Stimulated activated CD4-positive, alpha-beta T cell treated with anti-CD3 and anti-CD28 coated beads, TNF-alpha, amount 100 ng/mL, for 4 hours (primary cell): ENCODE measurements at places on chromosomes 7 and 10.

DNA sequence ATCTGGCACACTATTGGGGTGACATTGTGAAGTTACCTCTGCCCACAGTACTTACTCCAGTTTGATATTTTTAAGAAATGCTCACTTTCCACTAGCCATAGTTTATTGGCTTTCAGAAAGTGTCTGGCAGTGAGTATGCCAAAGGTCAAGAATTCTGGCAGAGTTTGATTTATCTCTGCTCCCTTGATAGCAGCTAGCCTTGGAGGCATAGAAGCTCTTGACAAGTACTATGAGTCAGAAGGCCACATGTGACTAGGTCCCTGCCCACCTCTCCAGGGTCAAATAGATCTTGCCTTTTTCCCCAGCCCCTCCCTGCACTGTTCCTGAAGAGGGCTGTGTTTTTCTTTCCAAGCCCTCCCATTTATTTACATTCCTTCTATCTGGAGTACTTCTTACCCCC lies 202.2 kb downstream of the AUTS2 start:
- DNase-seq = no peak

GRCh38 chr10:95392681-95393164 lies 101.9 kb upstream of the PDLIM1 start:
- no peak for DNase-seq

DNA sequence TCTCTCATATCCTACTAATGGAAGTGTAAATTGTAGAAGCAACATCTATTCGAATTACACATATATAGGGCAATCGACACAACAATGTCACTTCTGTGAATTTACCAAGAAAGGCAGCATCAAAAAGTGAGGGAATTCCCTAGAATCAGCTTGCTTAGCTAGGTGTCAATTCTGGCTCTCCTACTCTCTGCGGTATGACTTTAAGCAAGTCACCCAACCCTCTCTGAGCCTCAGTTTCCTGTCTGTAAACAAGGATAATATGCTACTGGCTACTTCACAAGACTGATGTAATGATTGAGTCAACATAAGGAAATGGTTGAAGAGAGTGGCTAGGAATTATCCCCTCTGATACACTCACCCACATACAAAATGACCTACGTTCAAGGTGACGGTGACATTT lies 19.4 kb downstream of the CCDC6 start:
- DNase-seq = no peak

DNA sequence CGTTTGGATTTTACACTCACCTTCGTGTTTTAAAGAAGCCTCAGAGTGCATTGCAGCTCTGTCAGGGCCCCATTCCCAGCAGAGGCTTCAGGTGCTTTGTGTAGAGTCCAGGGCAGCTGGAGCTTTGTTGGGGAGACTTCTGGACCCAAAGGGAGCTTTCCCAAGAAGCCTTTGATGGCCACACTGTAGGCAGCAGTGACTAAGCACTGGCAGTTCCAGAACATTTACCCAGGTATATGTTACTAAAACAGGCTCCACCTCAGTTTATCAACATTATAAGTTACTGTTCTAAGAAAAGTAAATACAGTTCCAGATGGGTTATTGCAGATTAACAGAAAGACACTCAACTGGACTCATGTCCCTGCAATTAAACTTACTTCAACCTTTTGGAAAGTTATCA lies 66.8 kb downstream of the LANCL2 start:
- DNase-seq = no peak

- DNase-seq = no peak
These were observed 17.9 kb upstream of the SUV39H2 start for GRCh38 chr10:14860791-14861190.

- no peak for DNase-seq
These were observed 26.0 kb upstream of the ITGA8 start for GRCh38 chr10:15745751-15746150.

- DNase-seq = no peak
These were observed 9.6 kb downstream of the FAM53B start for GRCh38 chr10:124734311-124735166.

DNA sequence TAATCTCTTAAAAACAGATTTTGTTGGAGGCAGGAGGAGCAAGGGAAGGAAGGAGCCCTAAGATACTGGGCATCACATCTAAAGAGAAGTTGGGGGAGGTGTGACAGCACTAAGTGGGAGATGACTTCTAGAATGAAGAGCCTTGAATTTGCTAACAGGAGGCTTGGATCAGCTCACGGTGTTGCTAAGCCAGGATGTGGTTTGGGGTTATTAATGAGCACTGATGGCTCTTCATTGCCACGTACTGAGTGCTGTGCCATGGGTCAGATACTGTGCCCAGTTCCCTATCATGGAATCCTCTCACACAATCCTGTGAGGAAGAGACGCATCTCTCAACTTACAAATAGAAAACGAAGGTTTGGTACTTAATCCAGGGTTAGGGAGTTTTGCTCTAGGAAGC lies 78.5 kb downstream of the C7orf25 start:
- no peak for DNase-seq

- DNase-seq = no peak
These were observed 13.5 kb downstream of the IKZF1 start for GRCh38 chr7:50317697-50318669.

- DNase-seq = no peak
These were observed 90.2 kb downstream of the DLG5 start for GRCh38 chr10:77836299-77836820.

- no peak for DNase-seq
These were observed 173.6 kb upstream of the CACNA2D1 start for GRCh38 chr7:82617156-82617555.

DNA sequence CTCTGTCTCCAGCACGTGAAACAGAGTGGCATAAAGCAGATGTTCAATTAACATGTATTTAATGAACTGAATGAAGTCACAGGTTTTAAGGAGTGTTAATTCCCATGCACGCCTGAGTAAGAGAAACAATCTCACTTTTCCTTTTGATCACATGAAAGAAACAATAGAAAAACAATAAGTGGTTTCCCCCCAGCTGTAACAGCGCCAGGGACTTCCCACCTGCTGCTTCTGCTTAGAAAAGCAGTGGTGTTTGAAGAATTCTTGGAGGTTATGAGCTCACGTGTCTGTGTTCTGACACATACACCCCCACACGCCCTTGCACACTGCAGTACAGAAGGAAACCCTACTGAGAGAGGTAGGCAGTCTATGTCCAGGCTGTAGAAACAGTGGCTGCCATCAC lies 51.3 kb upstream of the FRMD4A start:
- DNase-seq = peak; percentile 32

- no peak for DNase-seq
These were observed 162.0 kb upstream of the MAGI2 start for GRCh38 chr7:79615466-79615865.

GRCh38 chr10:132341781-132342180 lies 9.8 kb downstream of the LRRC27 start:
- no peak for DNase-seq

GRCh38 chr7:76057813-76058145 lies 9.9 kb downstream of the MDH2 start:
- DNase-seq = no peak

GRCh38 chr7:107480932-107481331 lies 11.1 kb downstream of the GPR22 start:
- DNase-seq = no peak

- no peak for DNase-seq
These were observed 402.6 kb downstream of the AUTS2 start for GRCh38 chr7:70000737-70001348.

- no peak for DNase-seq
These were observed 144.9 kb upstream of the HDAC9 start for GRCh38 chr7:18350678-18351077.

DNA sequence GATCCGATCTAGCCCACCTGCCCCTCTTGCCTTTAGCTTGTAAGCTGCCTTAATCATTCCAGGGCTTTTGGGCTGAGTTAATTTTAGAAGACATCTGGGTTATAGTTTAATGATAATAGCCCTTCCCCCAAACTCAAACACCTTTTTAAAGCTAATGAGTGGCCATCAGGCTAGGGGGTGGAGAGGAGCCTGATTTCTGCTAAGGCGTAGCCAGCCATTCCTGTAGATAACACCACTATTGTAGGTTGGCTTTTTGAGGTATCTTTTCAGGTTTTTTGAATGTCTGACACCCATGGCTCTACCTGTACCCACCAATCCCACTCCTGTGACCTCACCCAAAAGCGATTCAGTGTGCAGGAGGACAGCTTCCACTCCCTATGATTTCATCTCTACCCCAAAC lies 7.6 kb upstream of the SYPL1 start:
- DNase-seq = no peak

GRCh38 chr7:75033064-75033463 lies 40.5 kb downstream of the RCC1L start:
- no peak for DNase-seq

DNA sequence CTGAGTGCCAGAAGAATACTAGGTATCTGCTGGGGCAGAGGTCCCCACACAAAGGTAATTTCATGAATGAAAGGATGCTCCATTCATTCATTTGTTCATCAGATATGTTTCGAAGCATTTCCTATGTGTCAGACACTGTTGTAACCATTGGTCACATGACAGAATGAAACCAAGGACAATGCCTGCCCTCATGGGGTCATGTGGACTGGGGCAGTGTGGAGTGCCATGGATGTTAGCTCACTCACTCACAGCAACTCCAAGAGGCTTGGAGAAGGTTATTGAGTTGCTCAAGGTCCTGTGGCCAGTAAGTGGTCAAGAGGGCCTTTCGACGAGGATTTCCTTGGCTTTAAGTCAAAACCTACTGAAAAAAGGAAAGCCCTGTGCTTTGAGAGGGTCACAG lies 223.5 kb downstream of the ARHGAP12 start:
- DNase-seq = no peak

DNA sequence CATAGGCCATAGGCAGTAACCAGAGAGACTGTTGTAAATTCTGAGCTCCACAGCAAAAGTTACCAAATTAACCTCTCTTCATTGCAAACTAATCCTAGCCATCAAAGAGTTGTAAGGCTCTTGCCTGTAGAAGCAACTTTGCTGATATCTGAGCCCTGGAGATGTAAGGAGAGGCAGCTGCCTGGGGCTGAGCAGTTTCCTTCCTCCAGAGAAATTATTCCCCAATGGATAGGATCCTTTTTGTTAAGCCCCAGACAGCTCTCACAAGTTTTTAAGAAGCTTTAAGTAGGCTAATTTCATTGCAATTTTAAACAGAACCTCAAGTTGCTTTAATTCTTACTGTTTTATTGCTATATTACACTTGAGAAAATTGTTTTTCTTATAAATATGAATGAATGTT lies 211.1 kb downstream of the GALNT17 start:
- DNase-seq = no peak

DNA sequence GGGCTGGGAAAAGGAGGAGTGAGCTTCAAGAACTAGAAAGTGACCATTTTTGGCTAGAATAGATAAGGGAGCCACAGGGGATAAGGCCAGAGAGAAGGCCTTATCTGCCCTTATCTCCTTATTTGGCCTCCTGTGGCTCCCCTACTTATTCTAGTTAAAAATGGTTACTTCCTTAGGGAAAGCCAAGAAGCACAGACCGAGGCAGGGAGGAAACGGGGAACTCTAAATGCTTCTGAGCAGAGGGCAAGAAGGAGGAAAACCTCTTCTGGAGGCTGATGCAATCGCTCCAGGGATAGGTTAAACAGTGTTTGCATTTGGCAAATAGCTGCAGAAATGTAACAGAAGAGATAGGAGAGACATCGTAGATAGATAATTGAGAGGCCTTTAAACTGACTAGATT lies 18.6 kb downstream of the NRP1 start:
- DNase-seq = no peak

DNA sequence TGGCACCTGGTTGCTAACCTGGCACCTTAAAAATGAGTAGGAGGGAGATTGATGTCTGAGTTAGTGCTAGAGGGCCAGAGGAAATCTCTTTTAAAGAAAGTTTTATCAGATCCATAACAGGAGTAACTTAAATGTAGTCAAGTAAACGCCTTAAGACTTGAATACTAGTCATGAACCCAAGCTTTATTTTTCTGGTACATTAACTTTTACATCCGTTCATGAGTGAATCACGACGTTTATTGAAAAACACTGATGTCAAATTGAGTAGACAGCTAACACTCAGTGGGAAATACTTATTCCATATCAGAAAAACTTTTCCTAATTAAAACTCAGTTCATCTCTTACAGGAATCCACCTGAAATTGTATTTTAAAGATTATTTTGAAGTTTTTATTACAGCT lies 6.9 kb upstream of the LAMB1 start:
- DNase-seq = no peak

GRCh38 chr10:88800152-88801125 lies 2.1 kb upstream of the LIPM start:
- DNase-seq = no peak

DNA sequence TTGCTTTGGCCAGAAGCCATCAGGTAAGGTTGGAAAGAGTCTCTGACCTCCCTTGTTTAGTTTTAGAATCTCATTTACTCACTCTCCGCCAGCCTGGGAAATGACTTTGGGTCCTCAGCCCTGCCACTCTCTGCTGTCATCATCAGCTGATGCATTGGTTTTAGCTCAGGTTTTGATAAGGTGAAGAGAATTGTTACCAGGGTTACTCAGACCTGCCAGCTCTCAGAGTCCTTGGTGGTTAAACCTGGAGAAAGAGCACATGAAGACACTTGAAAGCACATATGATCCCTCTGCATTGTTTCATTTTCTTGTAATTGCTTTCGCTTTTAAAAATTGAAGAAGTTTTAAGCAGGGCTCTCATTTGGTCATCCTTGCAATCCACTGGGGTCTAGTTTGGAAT lies 4.0 kb upstream of the CROT start:
- DNase-seq = no peak

GRCh38 chr10:119653916-119654315 lies 2.7 kb downstream of the BAG3 start:
- DNase-seq = no peak

DNA sequence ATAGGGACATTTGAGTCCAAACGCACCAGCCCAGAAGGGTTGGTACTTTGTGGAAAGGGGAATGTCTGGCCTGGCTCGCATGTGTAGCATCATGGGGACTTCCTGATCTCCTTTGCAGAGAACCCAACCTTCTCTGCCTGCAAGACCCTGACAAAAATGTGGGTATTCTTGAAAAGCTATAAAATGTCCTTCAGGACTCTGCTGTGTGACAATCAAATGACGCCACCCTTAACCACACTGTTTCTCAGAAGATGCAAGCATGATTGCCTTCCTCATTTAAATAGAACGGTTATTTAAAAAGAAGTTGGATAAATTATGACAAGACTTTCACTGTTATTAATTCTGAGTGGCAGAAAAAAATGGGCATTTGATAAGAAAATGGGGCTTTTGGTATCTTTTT lies 15.1 kb upstream of the GPR15LG start:
- no peak for DNase-seq

GRCh38 chr10:13231190-13231589 lies 3.0 kb downstream of the UCMA start:
- no peak for DNase-seq

- no peak for DNase-seq
These were observed 6.5 kb downstream of the ANLN start for GRCh38 chr7:36396150-36396549.

DNA sequence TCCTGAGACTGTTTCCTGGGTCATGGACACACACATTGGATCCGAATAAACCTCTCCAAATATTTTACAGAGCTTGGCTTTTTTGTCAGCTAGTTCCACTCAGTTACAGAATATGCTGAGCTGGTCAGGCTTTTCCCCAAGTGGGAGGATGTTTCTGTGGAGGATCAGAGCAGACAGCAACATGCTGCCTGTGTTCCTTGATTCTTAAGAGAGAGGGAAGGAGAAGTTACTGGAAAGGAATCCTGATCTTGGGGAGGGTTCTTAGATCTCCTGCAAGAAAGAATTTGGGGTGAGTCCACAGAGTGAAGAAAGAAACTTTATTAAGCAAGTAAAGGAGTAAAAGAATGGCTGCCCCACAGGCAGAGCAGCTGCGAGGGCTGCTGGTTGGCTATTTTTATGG lies 76.8 kb upstream of the RPA3 start:
- DNase-seq = no peak

- DNase-seq = no peak
These were observed 37.3 kb downstream of the BNIP3 start for GRCh38 chr10:131944412-131944811.

GRCh38 chr10:81136261-81136660 lies 598.6 kb downstream of the SH2D4B start:
- DNase-seq = no peak
